Hematopoietic multipotent progenitor cell treated with erythropoietin and hydrocortisone succinate and interleukin-3 and kit ligand, for 8 days (in vitro differentiated cells): ENCODE measurements at places on chromosomes 11 and 22.

- no peak for DNase-seq
Observed at GRCh38 chr11:106242718-106243415, 165.4 kb downstream of the AASDHPPT start.

GRCh38 chr11:79062814-79063762 is 377.7 kb downstream of the TENM4 start:
- DNase-seq = peak; percentile 2

- DNase-seq = no peak
Observed at GRCh38 chr11:443542-444199, 1.9 kb upstream of the ANO9 start.

GRCh38 chr11:11501546-11502262 is 120.1 kb downstream of the GALNT18 start:
- no peak for DNase-seq

DNA sequence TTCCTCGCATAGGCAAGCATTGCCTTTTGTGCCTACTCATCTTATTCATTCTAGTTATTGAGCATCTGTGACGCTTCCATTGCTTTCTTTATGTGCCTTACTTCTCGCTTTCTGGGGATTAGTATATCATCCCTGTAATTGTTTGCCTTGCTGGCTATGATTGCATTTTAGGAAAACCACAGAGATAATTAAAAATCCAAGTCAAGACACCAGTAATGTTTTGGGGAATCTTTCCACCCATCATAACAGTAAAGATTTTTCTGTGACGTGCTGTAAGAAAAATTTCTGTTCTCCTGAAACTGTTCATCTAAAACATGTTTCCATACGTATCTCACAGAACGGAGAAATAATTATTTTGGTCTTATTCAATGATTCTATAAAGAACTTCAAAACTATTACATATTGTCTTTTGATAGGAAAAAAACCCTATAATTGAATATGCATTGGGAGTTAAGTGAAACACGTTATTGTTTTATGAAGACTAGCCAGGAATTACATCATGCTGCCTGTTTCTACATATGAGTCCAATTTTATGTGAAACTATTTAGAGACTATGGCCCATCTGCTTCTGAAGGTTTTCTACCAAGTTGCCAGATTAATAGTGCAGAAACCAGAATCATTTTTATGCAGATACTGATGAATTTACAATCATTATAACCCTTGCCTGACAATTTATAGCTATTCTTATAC is 133.7 kb upstream of the FIBIN start:
- DNase-seq = no peak

DNA sequence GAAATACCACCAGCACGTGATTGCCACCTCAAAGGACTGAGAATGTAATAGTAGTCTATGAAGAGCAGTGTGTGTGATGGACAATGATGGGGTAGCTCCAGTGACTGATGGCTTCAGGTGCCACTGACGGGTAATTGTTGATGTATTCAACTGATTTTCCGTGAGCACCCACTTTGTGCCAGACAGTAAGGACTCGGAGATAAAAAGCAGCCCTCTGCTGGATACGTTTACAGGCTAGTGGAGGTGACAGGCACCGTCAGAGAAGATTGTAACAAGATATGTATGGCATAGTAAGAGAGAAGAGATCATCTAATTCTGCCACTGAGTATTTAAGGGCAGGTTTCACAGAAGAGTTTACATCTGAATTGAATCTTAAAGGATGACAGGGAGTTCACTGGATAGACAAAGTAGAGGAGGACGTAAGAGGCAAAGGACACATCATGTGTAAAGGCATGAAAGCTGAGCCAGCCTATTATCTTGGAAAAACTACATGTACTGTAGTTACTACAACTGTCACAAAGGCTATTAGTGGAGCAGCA is 1.1 kb upstream of the ENTHD1 start:
- DNase-seq = no peak

DNA sequence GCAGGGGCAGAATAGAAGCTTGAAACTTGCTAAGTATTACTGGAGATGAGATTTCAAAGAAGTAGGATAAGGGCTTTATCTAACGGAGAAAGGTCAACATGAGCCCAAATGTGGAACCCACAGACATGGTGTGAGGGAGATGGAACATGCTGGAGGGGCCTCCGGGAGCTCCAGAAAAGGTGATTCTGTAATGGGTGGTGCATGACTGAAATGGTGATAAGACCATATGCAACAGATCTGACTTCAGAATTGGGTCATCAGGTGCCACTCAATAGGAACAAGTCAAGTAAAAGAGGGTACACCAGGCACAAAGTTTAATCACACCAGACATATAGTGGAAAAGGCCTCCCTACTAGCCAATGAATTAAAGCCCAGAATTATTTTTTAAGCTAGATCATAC is 7.9 kb upstream of the CEP295 start:
- no peak for DNase-seq

- no peak for DNase-seq
Observed at GRCh38 chr11:95082576-95083001, 7.1 kb upstream of the ENDOD1 start.

- no peak for DNase-seq
Observed at GRCh38 chr11:115927823-115928329, 423.7 kb upstream of the CADM1 start.

- no peak for DNase-seq
Observed at GRCh38 chr11:119377112-119377901, 4.2 kb downstream of the USP2 start.

GRCh38 chr11:94020777-94021481 is at the start of gene HEPHL1:
HEPHL1 (plus strand) TSS chr11:94021354; CDS start chr11:94021369, 15 bp downstream.
- DNase-seq = no peak

- DNase-seq = no peak
Observed at GRCh38 chr11:86116386-86116726, 47.5 kb upstream of the PICALM start.

GRCh38 chr11:134612140-134613030 is 200.3 kb upstream of the B3GAT1 start:
- DNase-seq = no peak

GRCh38 chr11:81331611-81332235 is 1401.9 kb downstream of the FAM181B start:
- no peak for DNase-seq
